Stimulated activated CD4-positive, alpha-beta T cell treated with anti-CD3 and anti-CD28 coated beads, Interleukin-15, amount 100 ng/mL, for 48 hours (primary cell): ENCODE measurements at places on chromosomes 6 and 20.

DNA sequence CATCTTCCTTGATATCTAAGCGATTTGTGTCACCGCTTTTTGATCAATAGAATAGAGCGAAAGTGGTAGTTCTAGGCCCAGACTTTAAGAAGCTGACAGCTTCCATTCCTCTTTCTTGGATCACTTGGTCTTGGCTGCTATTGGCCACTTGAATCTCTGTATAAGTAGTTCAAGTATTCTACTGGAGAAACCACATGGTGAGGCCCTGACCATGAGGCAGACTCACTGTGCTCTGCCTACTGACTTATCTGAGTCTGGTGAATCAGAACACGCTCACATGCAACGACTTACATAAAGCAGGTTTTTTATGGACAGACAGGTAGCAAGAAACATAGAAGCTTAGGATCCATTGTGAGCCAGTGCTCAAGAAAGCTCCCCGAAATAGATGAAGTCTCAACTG lies 27.0 kb downstream of the OLIG3 start:
- no peak for DNase-seq

GRCh38 chr20:43839793-43840199 lies 74.9 kb upstream of the TOX2 start:
- DNase-seq, result no peak

DNA sequence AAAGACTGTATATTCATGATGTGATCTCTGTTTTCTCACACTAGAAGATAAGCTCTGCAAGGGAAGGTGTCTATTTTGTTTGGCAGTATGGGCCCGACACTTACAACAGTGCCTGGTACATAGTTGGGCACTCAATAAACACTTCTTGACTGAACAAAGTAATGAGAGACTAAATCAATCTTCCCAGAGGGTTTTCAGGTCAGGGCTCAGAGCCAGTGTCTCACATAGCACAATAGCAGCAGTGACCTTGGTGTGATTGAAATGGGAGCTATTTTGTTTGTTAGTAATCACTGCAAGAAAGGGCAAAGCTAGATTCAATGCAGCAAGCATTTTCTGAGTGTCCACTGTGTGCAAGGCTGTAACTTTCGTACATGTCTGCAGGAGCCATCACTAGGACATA lies 26.4 kb upstream of the GCM1 start:
- DNase-seq, result no peak

GRCh38 chr20:63518946-63519667 lies 1.5 kb upstream of the PPDPF start:
- no peak for DNase-seq

DNA sequence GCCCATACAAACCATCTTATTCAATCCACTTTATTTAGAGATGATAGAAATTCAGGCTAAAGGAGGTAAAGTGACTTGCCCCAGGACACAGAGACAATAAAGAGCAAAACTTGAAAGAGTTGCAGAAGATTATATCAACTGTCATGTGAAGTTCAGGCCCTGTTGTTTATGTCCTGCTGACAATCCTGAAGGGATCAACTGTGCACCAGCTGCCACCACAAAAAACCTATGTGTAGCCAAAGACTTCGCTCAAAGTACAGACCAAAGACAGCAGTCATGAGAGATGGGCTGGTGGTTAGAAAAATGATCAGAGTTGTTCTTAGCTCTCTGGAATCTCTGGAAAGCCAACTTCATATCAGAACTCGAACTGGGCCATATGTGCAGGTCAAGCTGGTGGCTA lies 16.0 kb upstream of the CITED2 start:
- no peak for DNase-seq

DNA sequence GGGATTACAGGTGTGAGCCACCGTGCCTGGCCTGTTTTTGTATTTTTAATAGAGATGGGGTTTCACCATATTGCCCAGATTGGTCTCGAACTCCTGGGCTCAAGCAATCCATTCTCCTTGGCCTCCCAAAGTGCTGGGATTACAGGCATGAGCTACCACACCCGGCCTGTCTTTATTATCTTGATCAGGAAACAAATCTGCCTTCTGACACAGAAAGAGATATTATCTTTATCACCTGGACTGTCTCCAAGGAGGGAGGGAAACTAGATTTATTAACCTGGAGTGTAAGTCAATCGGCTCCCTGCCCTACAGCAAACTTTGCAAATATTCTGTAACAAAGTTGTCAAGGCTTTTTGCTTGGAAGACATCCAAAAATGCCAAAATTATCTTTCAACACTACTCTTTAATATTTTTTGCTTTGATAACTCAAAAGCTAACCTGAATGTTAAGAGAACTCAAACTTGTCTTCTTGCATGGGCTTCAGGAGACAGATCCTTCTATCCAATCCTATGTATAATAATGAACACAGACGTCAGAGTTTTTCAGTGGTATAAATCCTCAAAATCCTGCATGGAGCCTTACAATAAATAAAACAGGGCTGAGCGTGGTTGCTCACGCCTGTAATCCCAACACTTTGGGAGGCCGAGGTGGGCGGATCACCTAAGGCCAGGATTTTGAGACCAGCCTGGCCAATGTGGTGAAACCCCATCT lies 85.0 kb upstream of the LOC128125822 start:
- no peak for DNase-seq

DNA sequence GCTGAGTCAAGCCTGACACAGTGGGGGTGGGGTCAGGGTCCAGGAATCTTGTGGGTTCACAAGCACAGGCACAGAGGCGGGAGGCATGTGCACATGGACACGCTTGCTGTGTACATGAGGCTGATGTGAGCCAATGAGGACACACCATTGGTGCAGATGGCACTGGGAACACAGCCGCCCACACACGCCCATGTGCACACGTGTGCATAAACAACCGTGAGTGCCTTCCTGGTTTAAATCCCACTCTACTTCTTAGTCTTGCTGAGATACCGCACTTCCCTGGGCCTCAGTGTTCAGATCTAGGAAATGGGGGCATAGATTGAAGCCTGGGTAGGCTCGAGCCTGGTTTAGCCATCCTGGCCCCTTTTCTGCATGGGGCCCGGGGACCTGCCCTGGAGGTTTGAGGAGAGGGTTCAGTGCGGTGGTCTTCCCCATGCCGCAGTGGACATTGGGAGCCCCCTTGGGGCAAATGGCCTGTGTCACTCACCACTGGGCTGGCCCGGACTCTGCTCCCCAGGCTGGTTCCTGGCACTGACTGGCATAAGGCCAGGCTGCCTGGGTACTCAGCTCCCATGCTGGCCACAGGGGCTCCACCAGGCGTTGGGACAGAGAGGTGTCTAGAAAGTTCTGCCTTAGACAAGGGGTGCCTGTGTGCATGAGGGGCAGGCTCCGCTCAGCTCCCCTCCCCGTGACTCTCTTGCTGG lies 60.2 kb downstream of the CEBPB start:
- DNase-seq, result no peak

GRCh38 chr6:159691133-159691962 lies 1.7 kb downstream of the SOD2 start:
- no peak for DNase-seq

DNA sequence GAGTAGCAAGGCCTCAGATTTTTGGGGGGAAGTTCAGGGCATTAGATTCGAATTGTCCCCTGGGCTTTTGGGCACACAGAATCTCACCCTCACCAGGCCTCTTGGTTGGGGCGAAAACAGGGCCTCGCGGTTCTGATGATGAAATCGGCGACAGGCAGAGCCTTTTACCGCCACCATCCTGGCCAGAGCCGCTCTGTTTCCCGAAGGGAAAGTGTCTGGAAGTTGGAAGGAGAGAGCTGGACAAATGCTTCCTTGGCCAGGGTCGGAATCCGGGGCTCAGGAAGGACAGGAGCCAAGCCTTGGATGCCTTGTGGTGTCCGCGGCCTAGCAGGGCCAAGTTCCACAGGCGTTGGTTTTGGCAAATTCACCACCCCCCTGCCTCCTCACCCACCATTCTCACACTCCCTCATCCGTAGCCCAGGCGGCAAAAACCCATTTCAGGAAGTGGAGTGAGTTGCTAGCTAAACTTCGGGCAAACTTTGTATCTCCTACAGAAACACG lies 3.5 kb upstream of the TFAP2A start:
- no peak for DNase-seq

GRCh38 chr6:45075246-45075645 lies 252.9 kb upstream of the RUNX2 start:
- DNase-seq, result no peak

GRCh38 chr6:16409531-16410441 lies 171.4 kb downstream of the GMPR start:
- DNase-seq, result peak; percentile 24

- no peak for DNase-seq
Measured at GRCh38 chr6:106617857-106618256, 11.4 kb downstream of the RTN4IP1 start.

DNA sequence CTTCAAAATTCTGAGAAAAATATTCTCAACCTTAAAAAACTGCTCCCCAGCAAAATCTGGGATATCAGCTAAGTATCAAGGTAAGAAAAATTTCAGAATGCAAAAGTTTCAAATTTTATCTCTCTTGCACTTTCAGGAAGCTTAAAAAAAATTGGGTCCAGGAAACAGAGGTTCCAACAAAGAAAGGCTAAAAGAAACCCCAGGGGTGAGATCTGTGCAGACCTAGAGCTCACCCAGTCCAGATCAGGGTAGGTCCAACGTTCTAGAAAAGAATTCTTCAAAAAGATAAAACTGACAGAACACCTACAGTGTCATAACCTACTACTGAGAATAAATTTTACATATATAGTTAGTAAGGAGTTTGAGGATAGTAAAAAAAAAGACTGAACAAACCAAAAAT lies 23.5 kb downstream of the ILRUN start:
- no peak for DNase-seq

DNA sequence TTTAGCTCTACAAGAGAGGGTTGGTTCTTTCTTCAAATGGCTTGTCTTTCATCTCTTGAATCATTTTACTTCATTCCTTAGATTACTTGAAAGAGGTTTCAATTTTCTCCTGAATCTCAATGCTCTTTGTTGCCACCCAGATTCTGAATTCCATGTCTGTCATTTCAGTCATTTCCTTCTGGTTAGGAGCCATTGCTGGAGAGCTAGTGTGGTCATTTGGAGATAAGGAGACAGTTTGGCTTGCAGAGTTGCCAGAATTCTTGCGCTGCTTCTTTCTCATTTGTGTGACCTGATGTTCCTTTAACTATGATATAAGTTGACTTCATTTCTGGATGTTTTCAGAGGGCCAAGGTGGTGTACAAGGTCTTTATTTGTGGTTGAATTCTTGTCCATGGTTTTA lies 157.8 kb downstream of the SLC22A3 start:
- no peak for DNase-seq

DNA sequence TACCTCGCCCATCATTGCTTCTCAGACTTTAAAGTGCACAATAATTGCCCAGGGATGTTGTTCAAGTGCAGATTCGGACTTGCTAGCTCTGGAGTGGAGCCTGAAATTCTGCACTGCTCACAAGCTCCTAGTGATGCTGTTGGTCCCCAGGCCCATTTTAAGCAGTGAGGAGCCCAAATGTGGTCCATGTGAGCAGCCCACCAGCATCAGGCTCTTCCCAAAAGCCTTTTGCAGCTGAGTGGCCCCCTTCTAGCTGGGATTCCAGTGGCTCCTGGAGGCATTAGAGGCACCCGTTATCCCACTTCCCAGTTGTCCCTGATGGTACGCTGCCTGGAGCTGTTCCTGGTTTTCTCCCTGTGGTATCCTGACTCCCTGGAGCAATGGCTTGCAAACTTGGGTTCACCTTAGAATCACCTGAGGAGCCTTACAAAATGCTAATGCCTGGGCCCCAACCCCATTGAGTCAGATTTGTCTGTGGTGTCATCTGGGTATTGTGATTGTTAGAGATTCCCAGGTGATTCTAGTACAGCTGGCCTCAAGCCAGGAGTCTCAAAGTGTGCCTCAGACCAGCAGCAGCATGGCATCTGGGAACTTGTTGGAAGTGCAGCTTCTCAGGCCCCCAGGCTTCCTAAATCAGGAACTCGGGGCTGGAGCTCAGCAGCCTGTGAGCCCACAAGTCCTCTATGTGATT lies 186.9 kb upstream of the SLC24A3 start:
- no peak for DNase-seq

DNA sequence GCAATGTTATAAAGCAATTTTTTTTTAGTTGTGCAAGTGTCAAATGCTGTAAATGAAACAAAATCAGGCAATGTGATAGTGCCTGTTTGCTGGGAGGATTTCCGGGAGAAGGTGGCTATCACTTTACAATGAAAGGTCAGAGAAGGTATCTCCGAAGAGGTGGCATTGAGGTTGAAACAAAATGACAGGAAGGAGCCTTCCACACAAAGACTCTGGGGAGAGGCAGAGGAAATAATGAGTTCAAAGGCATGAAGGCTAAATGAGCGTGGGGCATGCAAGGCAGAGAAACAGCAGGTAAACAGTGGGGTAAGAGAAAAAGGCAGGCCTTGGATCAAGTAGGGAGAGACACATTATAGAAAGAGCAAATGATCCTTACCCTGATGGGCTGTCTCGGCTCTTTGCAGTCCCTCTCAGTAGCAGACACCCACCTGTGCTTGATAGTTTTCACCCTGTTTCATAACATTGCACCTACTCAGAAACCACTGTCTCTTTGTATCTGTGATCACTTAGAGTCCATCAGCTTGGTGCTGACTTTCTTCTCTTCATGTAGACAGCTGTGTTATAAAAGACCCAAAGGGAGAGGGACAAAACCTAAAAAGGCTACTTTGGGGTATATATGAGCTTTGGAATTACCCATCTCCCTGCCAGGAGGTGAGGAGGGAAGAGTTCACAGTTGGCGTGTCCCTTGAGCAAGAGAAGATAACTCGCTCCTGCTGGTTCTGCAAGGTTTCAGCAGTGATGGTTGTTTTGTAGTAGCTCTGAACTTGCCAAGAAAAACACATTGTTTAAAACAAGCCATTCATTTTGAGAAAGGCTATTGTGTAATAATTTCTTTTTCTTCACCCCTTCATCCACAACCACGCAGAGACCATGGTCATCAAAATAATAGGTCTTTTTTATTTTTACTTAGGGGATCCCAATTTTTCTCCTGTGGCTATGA lies 22.3 kb downstream of the NRN1 start:
- DNase-seq, result no peak

DNA sequence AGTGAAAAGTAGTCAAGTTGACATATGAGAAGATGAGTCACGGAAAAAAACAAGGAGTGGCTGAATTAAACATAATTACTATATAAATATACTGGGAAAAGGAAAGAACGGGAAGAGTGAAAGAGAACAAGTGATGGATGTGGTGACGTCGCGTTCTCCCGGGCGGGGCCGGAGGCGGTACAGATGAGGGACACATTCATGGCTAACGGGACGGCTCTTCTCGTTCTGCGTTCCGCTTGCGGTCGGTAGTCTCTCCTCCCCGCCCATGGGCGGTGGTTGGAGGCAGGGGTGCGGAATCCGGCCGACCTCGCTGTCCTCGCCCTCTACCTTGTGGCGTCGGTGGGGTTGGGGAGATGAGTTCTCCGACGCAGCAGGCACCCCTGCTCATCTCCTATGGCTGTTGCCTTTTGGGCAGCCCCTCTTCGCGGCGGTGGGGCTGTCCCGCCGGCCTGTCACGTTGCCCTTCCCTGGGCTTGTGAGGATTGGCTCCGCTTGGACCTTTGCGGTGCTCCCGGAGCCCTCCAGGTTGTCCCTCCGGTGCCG lies 22.5 kb downstream of the HLA-G start:
- DNase-seq, result no peak
